ENCODE measurements at places on chromosomes 3 and 15.

DNA sequence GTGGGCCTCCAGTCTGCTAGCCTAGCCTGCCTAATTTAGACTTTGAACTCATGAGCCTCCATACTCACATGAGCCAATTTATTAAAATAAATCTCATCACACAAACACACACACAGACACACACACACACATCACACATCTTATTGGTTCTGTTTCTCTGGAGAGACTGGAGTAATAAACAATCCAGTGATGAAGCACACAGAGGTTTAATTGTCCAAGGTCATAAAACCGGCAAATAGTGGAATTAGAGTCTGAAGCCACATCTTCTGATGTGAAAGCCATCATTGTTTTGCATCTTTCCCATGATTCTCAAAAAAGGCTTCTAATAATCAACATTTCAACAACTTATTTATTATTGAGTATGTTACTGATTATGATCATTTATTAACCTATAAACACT is 249.4 kb upstream of the KCNH8 start:
- DNase-seq: no peak

DNA sequence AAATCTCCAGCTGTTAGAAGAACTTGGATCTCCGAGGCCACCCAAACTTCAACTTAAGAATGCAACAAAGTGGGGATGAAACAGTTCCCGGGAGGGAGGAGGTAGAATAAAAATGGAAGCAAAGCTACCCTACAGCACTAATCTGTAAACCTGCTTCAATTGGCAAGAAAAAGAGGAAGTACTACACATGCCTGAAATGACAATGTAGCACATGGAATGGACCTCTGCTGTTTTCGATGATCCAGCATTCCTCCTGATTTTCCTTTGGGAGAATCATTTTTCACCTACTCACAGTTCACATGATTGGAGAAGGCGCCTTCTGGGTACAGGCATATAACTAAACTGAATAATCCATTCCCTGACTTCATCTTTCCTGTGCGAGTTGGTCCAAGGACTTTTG is 1081.5 kb downstream of the FHIT start:
- no peak for DNase-seq

GRCh38 chr15:80736560-80736959 is 41.5 kb downstream of the ABHD17C start:
- no peak for DNase-seq

GRCh38 chr3:16328124-16328523 is 63.1 kb downstream of the OXNAD1 start:
- DNase-seq: no peak

GRCh38 chr3:197758512-197758911 is 8.8 kb downstream of the FYTTD1 start:
- DNase-seq: no peak

DNA sequence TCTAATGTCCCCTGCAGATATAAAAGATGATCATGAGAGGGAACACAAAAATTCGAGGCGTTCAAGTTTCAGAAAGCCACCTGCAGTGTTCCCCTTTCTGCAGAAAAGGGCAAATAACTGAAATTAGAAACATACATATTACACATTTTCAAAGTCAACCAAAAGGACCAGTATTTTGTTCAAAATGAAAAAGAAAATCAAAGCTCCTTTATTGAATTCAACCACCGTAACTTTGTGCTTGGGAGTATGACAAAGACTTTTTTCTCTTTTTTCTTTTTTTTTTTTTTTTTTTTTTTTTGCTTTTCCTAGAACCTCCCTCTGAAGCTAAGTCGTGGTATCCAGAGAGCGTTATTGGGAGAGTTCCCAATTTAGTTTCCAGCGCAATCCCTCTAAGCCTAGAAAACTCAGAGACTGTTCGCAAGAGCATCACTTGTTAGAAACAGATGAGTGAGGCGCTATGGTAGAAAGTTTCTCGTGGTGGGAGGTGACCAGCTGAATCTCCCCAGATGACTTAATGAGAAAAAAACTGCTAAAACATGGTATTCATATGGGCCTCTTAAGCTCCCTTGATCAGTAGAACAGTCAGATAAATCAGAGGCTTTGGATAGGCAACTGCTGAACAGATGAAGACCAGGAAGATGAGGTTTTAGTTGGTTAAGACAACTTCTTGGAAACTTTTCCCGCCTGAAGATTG is 77.4 kb downstream of the MB21D2 start:
- no peak for DNase-seq

- no peak for DNase-seq
Measured at GRCh38 chr3:69787436-69788168, 48.3 kb downstream of the MITF start.

GRCh38 chr3:47370887-47371697 is 9.7 kb upstream of the PTPN23 start:
- no peak for DNase-seq

GRCh38 chr3:117102426-117102825 is 392.8 kb downstream of the TUSC7 start:
- DNase-seq: no peak

DNA sequence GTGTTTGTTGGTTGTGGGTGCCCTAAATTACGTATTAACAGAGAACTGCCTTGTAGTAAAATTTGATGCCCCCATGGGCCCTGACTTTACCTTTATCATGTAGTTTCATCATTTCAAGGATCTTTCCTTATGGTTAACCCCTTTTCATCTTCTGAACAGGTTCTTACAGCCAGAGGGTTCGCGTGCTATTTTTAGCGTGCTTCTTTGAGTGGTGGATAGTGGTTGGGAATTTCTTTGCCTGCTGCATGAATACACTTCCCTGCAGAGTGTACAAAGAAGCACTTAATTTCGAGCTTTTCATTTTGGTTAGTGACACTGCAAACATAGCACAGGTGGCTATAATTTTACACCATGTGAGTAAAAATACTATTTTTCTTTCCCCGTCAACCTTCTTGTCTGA is 231.8 kb downstream of the ROBO2 start:
- no peak for DNase-seq

DNA sequence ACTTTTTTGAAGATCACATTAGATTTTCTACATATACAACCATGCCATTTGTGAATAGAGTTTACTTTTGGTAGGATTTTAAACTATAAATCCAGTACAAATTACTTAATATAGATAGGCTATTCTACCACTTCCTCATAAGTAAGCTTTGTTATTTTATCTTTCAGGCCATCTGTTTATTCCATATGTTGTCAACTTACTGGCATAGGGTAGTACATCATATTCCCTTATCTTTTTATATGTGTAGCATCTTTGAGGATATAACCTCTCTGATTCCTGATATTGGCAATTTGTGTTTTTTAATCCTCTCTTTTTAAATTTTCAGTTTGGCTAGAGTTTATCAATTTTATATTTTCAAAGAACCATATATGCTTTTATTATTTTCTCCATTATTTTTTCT is 515.4 kb downstream of the DIPK2A start:
- no peak for DNase-seq

GRCh38 chr3:186185194-186185787 is 76.4 kb upstream of the ETV5 start:
- DNase-seq: no peak

- DNase-seq: no peak
Measured at GRCh38 chr3:13546667-13547171, 2.2 kb upstream of the FBLN2 start.

DNA sequence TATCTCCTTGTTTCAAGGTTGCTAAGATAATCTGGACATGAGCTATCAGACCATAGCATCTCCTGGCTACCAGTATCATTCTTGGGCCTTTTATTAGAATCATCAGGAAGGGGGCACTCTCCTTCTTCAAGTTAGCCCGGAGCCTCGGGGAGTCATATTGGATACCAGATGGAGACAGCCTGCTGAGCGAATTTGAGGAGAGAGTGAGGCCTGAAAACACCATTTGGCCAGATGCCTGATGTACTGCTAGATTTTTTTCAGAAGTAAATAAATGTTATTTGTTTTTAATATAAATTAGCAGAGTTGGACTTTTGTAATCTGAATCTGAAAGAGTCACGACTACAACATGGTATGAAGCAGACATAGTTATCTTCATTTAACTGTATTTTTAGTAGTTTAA is 848.6 kb downstream of the IGSF11 start:
- peak; percentile 10 for DNase-seq

GRCh38 chr3:31371484-31372177 is 161.1 kb upstream of the STT3B start:
- DNase-seq: no peak

- DNase-seq: no peak
Measured at GRCh38 chr3:177487635-177488186, 290.4 kb upstream of the TBL1XR1 start.

GRCh38 chr3:193132964-193133363 is 108.1 kb upstream of the PLAAT1 start:
- DNase-seq: peak; percentile 76

DNA sequence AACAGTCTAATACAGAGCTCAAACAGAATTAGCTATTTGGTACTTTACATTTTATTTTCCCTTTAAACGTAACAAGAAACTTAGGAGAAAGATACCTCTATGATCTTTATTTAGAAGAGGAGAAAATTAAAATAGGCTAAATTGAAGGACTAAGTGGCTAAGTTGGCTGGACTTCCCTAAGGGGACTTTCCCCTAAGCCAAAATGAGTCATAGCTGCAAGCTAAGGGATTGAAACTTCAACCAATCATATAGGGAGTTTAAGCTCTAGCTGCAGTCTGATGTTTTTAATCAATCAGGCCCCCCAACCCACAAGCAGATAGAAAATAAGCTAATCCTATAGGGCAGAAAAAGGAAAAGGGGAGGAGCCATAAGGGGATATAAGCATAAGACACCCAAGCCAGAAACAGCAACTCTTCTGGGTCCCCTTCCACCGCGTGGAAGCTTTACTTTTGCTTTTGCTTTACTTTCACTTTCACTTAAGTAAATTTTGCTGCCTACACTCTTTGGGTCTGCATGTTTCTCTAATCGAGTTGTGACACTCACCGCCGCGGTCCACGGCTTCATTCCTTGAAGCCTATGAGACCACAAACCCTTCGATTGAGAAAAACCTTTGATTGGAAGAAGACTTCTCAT is 1108.5 kb upstream of the EPHA6 start:
- no peak for DNase-seq

DNA sequence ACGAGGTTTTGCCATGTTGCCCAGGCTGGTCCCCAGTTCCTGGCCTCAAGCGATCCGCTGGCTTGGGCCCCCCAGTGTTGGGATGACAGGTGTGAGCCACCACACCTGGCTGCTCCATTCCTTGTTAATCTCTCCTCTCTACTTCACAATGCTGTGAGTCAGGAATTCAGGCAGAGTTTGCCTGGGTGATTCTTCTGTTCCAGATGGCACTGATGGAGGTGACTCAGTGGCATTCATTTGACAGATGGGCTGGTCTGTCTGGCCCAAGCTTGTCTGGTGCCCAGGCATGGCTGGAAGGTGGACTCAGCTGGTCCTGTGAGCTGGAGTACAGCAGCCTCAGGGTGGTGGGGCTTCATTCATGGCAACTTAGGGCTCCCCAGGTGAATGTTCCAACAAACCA is 43.2 kb downstream of the SLC6A20 start:
- no peak for DNase-seq

GRCh38 chr15:87470923-87471322 is 785.6 kb downstream of the NTRK3 start:
- DNase-seq: no peak

DNA sequence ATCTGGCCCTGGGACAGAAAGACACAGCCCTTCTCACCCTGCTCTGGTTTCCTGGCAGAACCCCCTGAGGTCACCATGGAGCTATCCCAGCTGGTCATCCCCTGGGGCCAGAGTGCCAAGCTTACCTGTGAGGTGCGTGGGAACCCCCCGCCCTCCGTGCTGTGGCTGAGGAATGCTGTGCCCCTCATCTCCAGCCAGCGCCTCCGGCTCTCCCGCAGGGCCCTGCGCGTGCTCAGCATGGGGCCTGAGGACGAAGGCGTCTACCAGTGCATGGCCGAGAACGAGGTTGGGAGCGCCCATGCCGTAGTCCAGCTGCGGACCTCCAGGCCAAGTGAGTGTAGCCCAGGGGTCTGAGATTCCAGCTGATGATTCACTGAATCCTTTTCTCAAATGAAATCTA is 61.7 kb downstream of the BOC start:
- no peak for DNase-seq

- no peak for DNase-seq
Measured at GRCh38 chr3:45964139-45964538, 20.9 kb downstream of the CXCR6 start.

- DNase-seq: no peak
Measured at GRCh38 chr15:88015228-88015860, 241.2 kb downstream of the NTRK3 start.

GRCh38 chr3:171615281-171615680 is 155.1 kb upstream of the TNIK start:
- DNase-seq: no peak

DNA sequence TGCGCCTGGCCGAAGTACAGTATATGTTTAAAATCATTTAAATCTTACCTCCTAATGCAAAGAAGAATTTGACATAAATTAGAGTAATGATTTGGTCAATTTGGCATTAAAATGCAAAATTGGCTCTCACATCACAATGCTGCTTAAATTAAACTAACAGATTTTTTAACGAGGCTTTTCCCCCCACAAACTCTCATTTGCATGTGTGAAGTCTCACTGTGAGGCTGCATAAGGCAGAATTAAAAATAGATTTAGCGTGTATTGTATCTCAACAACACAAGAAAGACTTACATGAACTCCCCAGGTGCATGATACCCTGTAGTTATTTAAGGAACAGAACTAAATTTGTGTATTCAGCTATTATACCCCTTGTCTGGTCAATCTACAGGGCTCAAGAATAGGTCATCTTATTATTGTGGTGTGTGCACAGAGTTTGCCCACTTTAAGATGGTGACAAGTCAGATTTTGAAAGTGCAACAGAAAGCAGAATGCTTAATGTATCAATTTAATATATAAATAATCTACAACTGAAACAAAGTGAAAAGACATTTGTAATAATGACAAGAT is 897.9 kb downstream of the EPHA3 start:
- no peak for DNase-seq

GRCh38 chr15:72319985-72320671 is at the start of gene CELF6:
CELF6 (minus strand) TSS chr15:72320157; CDS start chr15:72319874, 283 bp downstream.
- DNase-seq: peak; percentile 17

- no peak for DNase-seq
Measured at GRCh38 chr15:55222588-55222987, 25.8 kb upstream of the RSL24D1 start.

DNA sequence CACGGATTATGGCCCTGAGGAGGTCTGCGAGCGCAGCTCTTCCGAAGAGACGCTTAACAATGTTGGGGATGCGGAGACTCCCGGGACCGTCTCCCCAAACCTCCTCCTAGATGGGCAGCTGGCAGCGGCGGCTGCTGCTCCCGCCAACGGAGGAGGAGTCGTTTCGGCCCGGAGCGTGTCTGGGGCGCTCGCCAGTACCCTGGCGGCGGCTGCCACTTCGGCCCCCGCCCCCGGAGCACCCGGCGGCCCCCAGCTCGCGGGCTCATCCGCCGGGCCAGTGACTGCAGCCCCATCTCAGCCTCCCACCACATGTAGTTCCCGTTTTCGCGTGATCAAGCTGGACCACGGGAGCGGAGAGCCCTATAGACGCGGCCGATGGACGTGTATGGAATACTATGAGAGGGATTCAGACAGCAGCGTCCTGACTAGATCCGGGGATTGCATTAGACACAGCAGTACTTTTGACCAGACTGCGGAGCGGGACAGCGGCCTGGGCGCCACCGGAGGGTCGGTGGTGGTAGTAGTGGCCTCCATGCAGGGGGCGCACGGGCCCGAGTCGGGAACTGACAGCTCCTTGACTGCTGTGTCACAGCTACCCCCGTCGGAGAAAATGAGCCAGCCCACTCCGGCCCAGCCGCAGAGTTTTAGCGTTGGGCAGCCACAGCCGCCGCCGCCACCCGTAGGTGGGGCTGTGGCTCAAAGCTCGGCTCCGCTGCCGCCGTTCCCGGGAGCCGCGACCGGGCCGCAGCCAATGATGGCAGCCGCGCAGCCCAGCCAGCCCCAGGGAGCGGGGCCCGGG is 1.6 kb downstream of the TSC22D2 start:
- DNase-seq: peak; percentile 22

- DNase-seq: no peak
Measured at GRCh38 chr15:49042165-49042564, 4.1 kb downstream of the SECISBP2L start.

Measured in NCI-H1694 treated with DMSO at 0.1 percent for 48 hours (cell line).